Stimulated activated CD4-positive, alpha-beta T cell treated with anti-CD3 and anti-CD28 coated beads, TNF-alpha, amount 100 ng/mL, for 24 hours (primary cell): ENCODE measurements at places on chromosomes 1 and 21.

GRCh38 chr1:9010781-9011323 is 15.4 kb downstream of the SLC2A7 start:
- DNase-seq, result no peak

- no peak for DNase-seq
These were observed 643.4 kb downstream of the SMYD3 start for GRCh38 chr1:245863566-245864184.

DNA sequence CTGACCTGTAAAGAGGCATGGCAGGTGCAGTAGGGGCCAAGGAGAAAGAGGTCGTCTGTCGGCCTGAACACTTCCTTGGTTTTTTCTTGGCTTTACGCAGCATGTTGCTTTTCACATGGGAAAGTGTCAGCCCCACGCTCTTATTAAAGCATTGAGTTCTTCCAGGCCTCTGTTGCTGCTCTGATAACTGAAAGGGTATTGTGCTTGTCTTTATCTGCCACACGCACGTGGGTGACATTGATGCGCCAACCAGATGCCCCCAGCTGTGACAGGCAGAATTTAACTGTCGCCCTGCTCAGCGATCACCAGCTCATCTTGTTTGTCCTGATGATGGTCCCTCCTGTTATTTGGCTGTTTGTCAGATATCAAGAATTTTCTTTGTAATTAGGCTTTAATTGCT is 76.5 kb downstream of the GALNT2 start:
- no peak for DNase-seq

- no peak for DNase-seq
These were observed 23.2 kb upstream of the HAO2 start for GRCh38 chr1:119345398-119345797.

DNA sequence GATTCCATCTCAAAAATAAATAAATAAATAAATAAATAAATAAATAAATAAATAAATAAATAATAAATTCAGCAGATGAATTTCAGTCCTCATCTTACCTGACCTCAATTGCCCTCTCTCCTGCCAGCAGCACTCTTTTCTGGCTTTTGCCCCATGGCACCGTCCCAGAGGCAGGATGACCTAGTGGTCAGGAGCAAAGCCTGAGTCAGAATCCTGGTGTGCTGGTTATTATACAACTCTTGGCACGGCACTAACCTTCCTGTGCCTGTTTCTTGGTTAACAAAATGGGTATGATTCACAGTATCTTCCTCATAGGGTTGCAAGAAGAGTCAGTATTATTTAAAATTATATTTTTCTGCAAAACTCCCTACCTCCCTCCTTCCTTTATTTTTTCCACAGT is 43.0 kb downstream of the NKAIN1 start:
- DNase-seq, result no peak

GRCh38 chr21:21750124-21750825 is 752.1 kb downstream of the NCAM2 start:
- no peak for DNase-seq
